NCI-H1930 (cell line): ENCODE measurements at places on chromosomes 5 and 9.

DNA sequence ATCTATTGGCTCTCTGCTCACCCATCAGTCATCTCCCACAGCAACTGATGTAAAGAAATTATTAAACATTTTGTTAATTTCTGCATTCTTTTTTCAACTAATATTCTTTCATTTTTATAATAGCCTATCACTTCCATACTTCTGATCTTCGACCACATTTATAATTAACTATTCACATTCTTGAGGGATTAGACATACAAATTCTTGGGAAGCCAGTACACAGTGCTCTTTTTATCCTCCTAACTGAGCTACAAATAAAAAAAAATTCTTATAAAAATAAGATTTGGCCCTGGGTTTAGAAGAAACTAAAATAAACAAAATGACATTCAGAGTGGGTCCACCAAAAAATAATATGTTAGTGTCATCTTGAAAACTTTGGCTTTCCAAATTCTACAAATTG lies 103.7 kb upstream of the ITGA1 start:
- DNase-seq: no peak

- no peak for DNase-seq
Measured at GRCh38 chr5:6029811-6030271, 348.5 kb downstream of the MED10 start.

- DNase-seq: no peak
Measured at GRCh38 chr9:136795000-136795348, 1.2 kb upstream of the CCDC183 start.

DNA sequence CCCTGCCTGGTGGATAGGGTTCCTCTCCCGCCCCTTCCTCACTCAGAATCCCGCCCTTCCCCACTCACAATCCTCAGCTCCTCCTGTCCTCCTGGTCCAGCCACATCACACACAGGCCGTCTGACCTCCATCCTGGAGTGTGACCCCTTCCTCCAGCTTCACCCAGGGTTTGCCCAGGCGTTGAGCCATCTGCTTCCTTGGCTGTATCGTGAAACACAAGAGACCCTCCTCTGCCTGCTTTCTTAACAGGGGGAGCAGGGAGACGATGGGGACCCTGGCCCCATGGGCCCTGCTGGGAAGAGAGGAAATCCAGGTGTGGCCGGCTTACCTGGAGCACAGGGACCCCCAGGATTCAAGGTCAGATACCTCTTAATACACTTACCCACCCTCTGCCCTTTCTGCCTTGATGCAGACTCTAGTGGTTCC lies 32.3 kb upstream of the ORM1 start:
- no peak for DNase-seq

DNA sequence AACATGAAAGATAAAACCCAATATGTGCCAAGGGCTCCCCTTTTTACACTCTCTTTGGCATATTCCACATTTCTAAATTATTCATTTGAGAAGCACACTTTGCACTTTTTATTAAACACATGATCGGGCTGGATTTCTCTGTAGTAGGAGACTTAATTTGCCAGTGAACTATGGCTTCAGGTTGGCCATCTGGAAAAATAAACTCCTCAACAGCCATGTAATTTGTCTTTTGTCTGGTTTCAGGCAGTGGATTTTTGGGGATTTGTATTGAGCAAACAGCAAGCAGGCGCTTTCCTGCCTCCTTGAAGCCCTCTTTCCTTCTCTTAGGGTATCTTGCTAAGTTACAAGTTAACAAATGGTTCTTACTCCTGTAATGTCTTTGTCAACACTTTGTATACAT lies 73.0 kb upstream of the DMRTA1 start:
- DNase-seq: peak; percentile 65

DNA sequence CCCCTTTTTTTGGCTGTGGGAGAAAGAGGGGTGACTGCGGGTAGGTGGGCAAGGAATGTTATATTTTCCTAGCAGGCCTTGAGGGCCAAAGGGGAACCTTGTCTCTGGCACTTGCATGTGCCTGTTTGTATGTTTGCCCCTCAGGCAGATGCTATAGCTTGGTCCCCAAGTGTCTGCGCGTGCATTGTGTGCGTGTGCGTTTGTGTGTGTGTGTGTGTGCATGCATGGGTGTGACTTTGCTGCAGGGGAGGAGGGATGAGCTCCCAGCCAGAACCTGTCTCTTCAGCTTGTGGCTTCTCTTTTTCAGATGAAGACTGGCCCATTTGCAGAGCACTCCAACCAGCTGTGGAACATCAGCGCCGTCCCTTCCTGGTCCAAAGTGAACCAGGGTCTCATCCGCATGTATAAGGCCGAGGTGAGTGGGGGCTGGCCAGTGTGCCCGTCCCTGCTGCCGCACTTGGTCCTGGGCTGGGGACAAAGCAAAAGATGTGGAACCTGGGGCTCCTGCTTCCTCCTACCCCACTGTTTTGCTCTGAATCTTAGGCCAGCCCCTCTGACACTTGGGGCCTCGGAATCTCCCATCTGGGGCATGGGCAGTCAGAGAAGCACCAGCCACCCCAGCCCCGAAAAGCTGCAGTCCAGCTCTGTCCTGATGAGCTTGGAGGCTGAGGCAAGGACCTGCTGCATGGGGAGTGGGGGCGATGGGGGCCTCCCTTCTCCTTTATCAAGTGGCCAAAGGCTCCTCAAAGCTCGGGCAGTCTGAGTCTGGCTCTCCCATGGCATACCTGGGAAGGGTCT lies 31.1 kb downstream of the PTPA start:
- DNase-seq: no peak

- DNase-seq: no peak
Measured at GRCh38 chr5:79081779-79082178, 12.2 kb downstream of the BHMT2 start.

DNA sequence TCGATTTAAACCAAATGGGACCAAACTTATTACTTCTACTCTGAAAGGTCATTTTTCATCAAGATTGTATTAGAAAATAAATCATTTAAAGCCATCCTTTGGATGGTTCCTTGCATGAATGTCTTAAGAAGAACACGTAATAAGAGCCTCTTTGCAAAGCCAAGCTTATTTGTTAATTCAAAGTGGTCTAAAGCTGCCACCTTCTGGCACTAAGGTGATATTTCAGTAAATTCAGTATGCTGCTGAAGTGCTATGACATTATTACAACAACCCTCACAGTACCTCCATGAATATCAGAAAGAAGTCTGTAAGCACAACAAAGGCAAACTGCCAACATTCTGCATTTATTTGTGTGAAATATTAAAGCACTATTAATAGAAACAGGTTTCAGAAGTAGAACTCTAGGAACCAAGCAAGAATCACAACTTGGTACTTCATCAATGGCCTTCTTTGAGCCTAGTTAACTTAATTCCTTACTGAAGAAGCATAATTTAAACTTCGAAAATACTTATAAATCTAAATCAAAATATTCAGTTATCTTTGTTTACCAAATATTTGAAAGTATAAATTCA lies 53.1 kb upstream of the TYRP1 start:
- peak; percentile 43 for DNase-seq

- no peak for DNase-seq
Measured at GRCh38 chr5:176796411-176796810, 13.9 kb upstream of the UNC5A start.

DNA sequence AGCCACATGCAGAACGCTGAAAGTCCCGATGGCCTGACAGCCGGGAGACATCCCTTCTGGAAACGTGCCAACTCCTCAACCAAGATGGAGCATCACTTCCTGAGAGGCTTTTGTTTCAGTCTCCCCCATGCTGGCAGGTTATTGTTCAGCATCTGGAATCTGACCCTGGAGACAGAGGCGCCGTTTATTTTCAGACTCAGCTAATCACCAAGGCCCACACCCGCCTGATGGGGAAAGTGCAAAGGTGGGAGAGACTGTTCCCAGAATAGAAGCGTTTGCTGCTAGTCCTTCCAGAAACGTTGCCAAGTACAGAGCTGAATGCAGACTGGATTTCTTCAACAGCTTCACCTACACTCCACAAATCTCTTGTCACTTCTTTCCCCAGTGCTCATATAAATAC lies 41.8 kb upstream of the S1PR3 start:
- DNase-seq: no peak

DNA sequence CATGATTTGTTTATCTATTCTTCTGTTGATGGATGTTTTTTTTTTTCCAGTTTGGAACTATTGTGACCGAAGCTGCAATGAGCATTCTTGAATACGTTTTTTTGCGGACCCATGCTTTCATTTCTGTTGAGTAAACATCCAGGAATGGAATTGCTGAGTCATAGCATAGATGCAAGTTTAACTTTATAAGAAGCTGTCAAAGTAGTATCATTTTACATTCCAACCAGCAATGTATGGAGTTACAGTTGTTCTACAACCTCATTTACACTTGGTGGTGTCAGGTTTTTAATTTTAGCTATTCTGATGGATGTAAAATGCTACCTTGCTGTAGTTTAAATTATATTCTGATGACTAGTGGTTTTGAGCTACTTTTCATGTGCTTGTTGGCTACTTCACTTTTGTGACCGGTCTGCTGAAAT lies 49.0 kb downstream of the NPR3 start:
- DNase-seq: no peak

DNA sequence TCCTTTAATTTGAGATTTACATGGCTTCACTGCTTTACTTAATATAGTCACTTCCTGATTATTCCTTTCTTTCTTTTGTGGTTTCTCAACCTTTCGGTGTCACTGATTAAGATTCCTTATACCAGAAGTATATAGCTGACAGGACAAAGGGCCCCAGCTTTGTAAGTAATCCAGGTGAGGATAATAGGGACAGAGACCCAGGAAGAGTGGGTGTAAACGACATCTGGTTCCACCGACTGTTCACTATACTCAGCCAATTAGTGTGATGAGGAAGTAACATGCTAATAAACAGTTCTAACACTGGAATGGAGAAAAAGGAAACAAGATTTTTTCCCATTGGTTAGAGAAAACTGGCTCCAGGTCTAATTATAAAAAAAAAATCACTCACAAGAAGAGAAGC lies 286.3 kb upstream of the EFNA5 start:
- no peak for DNase-seq

DNA sequence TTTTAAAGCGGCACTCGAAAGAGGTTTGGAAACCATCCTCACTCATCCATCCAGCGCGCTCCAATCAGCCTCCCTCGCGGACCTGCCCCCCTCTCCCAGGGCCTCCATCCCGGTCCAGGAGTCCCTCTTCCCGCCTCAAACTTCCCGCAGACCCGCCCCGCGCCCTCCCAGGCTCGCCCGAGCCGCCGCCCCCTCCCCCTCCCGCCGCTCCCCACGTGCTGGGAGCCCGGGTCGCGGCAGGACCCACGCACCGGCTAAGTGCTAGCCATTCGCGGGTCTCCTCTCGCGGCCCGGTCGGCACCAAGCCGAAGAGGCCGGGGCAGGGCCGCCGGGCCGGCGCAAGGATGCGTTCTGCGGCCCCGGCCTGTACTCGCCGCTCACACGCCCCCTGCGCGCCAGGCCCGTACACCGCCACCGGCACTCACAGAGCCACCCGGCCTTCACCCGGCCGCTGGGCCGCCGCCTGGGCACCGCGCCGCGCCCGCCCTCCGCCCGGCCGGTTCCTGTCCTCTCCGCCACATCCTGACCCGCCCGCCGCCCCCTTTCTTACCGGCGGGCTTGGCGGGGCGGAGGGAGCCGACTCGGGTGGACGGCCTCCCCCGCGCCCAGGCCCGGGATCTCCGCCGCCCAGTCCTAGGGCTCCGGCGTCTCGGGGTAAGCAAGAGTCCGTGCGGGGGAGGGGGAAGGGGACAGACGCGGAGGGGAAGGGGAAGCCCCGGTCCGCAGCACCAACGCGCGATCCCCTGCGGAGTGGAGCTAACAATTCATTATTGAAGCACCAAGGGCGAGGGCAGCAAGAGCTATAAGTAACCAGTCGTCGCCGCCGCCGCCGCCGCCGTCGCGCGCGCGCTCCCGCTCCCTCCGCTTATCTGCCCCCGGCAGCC lies 576 bp downstream of the CHD1 start:
- DNase-seq: no peak

GRCh38 chr5:10702040-10702629 lies 58.9 kb downstream of the DAP start:
- no peak for DNase-seq

- no peak for DNase-seq
Measured at GRCh38 chr5:75368391-75368790, 31.4 kb downstream of the HMGCR start.

DNA sequence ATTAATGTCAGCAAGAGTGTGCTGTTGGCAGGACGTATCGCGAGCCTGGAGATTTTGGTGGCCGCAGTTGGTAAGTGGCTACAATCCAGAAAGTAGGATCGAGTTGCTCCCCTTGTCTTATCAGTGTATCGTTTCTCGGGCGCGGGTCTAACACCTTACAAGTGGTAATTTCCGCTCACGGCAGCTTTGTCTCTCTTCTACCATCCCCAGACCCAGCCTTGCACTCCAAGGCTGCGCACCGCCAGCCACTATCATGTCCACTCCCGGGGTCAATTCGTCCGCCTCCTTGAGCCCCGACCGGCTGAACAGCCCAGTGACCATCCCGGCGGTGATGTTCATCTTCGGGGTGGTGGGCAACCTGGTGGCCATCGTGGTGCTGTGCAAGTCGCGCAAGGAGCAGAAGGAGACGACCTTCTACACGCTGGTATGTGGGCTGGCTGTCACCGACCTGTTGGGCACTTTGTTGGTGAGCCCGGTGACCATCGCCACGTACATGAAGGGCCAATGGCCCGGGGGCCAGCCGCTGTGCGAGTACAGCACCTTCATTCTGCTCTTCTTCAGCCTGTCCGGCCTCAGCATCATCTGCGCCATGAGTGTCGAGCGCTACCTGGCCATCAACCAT lies 1.1 kb downstream of the PTGER4 start:
- DNase-seq: no peak
